ENCODE measurements at places on chromosomes 2 and 18.

DNA sequence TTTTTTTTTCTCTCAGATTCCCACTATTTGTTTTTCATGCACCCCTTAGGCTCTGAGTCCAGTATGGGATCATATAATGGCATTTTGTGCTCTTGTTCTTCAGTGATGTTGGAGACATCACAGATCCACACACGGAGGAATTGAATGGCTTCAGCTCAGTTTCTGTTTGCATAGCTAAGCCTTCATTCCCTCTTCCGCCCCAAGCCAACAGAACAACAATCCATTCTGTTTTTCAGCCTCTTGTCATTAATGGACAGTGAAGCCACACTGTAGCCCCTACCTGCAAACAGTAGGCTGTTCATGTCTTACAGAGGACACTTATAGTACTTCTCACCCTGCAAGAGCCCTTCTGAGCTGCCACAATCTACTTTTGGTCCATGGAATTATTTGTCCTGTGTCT is 64.0 kb upstream of the ZSWIM2 start:
- no peak for DNase-seq

- no peak for DNase-seq
Measured at GRCh38 chr2:132607426-132608090, 62.4 kb downstream of the LYPD1 start.

GRCh38 chr2:186544255-186544675 is 45.6 kb upstream of the ITGAV start:
- DNase-seq: no peak

DNA sequence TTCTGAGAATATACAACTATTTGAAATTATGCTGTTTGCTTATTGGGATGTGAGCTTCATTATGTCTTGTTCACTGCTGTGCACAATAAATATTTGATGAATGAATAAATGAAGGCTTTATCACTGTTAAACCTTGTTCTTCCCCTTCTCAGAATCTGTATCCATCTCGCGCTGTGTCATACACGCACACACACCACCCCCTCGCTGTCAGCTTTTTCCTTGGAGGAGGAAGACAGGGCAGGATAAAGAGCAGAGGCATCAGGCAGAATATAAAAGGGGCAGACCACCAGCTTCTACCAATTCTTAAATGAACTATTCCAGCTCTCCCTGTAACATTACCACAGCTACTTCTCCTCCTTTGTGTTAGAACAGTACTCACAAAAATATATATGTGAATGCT is 75.0 kb downstream of the CD226 start:
- DNase-seq: no peak

DNA sequence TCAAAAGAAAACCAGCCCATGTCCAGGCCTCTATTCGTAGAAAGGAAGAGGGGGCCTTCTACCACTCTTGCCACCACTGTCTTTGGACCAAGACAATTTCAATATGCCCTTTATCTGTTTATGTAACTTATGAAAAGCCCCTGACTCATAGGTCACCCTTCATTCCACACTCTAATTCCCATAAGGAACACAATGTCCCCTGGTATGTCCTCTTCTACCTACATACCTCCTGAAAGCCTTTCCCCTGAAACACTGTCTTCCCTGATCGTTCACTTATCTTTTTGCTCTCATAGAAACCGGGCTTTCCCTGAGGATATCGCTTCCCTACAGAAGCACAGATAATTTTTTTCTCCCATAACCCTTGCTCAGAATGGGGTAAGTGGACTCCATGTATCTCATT is 13.3 kb downstream of the EIF2AK3 start:
- no peak for DNase-seq

GRCh38 chr18:78672862-78673446 is 306.7 kb upstream of the SALL3 start:
- DNase-seq: no peak

- no peak for DNase-seq
Measured at GRCh38 chr2:36468463-36469105, 113.0 kb downstream of the CRIM1 start.

DNA sequence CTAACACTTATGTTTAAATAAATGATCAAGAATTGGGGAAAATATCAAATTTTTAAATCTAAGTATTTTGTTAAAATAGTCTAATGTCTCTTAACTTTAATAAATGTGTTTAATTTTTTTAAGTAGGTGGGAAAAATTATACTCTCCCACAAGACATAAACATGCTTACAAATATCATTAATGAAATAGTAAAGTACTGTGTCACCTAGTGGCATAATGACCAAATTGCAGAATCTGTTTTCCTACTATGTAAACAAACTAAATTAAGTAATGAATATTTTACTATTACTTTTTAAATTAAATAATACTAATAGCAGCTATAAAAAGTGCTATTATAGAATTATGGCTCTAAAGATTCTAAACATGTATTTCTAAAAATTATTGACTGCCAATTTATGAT is 52.0 kb upstream of the CHAC2 start:
- no peak for DNase-seq

Data from activated T-helper 1 cell treated with anti-CD3 and anti-CD28 coated beads, Interleukin-2, amount 50 U/mL, for 16 hours (primary cell).